AG08395 (cell line): ENCODE measurements at places on chromosomes 3 and 15.

GRCh38 chr3:44883213-44883955 is 9.0 kb downstream of the TGM4 start:
- DNase-seq, result no peak

- no peak for DNase-seq
Measured at GRCh38 chr3:73510334-73510733, 114.4 kb downstream of the PDZRN3 start.

DNA sequence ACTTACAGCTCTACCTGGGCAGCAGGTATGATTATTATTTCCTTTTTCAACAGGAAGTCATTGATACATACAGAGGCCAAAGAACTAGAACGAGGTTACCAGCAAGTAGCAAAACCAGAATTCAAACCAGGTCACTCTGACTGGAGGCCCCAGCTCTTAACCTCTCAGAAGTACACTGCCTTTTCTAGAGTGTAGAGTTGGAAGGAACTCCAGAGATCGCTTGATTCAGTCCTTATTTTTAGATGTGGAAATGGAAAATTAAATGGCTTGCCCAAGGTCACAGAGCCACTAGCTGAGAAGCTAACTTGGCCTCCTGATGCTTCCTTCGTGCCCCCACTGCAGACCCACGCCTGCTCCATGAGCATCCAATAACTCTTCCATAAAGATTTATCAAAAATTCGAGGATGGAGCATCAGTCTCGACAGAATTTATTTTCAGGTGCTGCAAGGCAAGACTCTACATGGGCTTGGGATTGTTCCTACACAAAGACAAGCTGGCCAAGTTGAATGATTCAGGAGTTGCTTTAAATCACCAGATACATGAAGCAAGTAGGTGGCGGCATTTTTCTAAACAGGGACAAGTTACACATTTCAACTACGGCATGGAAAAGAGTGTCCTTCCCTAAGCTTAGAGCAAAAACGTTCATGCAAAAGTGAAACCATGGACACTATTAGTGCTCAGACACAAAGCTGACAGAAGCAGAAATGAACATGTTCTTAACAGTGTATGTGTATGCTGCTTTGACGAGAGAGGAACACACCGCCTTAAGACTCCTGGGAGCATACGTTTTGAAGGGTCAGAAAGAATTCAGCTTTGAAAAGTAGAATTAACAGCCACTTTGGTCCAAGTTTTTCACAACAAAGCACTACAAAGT is 235.7 kb downstream of the THRB start:
- no peak for DNase-seq

- no peak for DNase-seq
Measured at GRCh38 chr3:175732017-175732416, 872.9 kb downstream of the NAALADL2 start.

GRCh38 chr3:18223571-18223970 is 201.6 kb downstream of the SATB1 start:
- no peak for DNase-seq

DNA sequence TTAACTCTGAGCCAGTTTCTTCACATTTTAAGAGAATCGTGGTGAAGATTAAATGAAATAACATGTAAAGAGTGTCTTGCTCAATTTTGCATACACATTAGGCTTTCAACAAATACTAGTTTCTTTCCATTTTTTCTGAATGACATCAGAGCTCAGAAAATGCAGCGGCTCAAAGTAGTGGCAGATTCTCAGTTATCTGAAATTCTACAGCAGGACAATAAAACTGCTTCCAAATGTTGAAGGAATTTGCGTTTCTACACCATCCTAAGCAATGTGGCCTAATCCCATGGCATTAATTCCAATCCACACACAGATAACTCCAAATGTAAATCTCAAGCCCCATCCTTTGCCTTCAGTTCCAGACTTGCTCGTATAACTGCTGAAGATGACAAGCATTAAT is 115.8 kb downstream of the PLCH1 start:
- DNase-seq, result no peak

GRCh38 chr3:78644847-78645246 is 1123.0 kb downstream of the ROBO1 start:
- DNase-seq, result no peak

DNA sequence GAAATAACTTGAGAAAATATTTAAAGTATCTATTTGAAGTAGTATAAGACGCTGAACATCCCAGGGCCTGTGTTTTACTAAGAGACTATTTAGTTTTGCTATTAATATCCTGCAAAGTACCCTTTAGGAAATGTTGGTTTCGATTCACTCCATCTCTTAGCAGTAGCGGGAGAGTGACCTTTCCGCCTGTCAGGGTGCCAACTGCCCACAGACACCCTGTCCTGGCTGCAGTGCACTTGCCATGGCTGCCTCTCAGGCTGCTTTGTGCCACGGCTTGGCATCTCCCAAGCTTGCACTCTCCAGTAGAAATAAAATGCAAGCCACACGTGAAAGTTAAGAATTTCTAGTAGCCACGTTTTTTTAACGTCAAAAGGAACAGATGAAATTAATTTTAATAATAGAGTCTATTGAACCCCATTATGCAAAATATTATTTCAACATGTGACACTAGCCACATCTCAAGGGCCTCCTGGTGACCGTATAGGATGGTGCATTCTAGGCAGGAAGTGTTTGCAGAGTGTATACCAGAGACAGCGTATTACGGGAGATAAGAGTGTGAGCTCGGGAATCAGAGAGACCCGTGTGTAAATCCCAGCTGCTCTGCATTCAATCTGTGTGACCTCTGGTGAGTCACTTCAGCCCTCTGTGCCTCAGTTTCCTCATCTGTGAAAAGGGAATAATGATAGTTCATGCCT is 19.8 kb downstream of the ADAMTS9 start:
- no peak for DNase-seq

DNA sequence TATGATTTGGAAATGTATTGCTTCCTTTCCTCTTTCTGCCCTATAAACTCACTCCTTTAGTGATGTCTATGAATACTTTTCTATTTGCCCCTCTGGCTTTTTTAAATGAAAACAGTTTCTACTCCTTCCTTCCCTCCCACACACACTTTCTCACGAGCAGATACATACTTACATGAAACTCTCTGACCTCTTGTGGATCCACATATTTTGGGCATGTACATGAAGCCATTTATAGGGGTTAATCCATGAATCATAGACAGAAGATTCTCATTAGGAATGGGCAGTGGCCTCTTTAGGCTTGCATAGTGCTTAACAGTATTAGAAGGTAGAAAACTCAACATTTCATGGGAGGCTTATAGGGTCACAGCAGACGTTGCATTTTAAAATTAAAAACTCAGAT is 24.8 kb downstream of the ANAPC13 start:
- peak; percentile 70 for DNase-seq

GRCh38 chr3:72036899-72037298 is 252.0 kb upstream of the PROK2 start:
- peak; percentile 84 for DNase-seq

DNA sequence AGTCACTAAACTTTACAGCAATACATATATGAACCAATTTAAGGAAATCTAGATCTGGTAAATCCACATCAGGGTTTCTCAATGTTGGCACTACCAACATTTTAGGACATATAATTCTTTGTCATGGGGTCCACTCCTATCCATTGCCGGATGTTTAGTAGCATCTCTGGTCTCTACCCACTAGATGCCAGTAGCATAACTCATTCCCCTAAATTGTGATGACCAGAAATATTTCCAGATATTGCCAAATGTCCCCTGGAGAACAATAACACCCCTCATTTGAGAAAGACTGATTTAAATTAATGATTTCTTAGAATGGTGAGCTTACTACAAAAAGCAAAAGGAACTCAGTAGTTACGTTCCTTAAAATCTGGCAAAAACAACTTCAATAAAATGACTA is 23.1 kb upstream of the ANKRD28 start:
- peak; percentile 25 for DNase-seq

GRCh38 chr15:60406513-60407414 is 9.0 kb upstream of the ANXA2 start:
- DNase-seq, result no peak

- no peak for DNase-seq
Measured at GRCh38 chr3:133475245-133476010, 75.6 kb downstream of the BFSP2 start.
